ENCODE measurements at places on chromosomes 6 and 20.
A peak's percentile ranks its signal among the peaks of the same experiment; 100 is the strongest.

DNA sequence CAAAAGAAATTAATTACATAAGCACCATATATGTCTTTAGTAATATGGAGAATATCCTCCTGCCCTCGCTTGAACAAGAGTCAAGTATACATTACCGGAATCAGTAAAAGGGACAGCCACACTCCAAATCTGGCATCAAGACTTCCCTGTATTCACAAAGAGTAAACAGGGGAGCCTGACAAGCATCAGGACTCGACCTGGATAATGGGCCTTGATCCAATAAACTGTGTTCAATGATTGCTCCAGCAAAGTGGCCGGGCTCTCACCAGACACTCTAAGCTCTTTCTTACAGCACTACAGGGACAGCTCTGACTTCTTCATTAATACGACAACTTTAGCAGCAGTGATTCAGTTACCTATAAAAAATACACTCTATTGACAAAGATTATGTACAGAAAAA lies 307.9 kb upstream of the POU3F2 start:
- DNase-seq, result no peak

GRCh38 chr6:125142618-125143017 lies 11.0 kb upstream of the TPD52L1 start:
- no peak for DNase-seq

DNA sequence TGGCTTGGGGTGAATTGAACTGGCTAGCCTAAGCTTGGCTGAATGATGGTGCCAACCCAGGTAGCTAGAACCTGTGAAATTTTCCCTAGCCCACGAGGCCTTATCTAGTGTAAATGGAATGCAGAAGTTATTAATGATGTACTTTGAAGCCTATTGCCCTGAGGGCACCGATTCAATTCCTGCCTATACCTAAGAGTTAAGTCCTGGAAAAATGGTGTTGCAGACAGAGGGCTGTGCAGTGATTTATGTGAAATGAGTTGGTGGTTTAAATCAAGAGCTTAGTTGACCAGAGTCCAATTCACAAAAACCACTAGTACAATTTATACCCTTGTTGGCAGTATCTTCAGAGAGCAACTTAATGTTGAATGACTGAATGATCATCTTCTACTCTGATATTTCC lies 373.8 kb upstream of the JAG1 start:
- no peak for DNase-seq

- no peak for DNase-seq
These were observed 855.8 kb downstream of the HACE1 start for GRCh38 chr6:104003803-104004516.

DNA sequence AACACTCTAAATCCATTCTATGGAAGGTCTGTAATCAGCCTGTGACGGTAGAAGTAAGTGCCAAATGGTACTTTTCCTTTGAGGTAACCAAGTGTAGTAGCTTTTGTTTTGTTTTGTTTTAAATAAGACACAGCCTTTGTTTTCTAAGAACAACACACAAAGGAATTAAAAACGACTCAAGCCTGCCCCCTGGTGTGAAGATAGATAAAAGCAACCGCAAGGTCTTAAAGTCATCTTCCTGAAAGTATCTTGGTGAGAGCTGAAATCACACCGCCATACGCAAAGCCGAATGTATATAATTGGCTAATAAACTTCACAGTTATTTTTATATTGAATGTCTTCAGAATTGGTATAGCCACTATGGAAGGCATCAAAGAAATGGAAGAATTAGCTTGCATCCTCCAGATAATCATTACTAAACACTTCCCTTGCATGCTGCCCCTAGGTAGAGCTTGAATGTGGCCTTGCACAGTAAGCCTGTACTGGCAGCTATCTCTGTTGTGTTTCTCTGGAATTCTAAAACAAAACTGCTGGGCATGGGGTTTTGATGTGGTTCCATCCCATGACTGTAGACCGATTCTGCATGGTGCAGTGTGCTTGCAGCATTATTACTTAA lies 95.6 kb downstream of the LAMP5 start:
- peak; percentile 64 for DNase-seq

- DNase-seq, result no peak
These were observed 236.0 kb downstream of the TBXT start for GRCh38 chr6:165931675-165932074.

DNA sequence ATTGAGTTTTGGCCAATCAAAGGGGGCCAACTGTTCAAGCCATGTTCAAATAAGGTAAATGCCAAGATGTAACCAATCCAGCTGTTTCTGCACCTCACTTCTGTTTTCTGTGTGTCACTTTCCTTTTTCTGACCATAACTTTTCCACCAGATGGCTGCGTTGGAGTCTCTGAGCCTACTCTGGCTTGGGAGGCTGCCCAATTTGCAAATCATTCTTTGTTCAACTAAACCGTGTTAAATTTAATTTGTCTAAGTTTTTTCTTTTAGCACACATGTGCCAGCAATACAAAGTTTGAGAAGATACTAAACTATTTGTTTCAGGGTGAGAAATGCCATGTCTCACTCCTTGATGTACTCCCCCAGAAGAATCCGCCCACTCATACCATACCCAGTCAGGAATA lies 52.1 kb downstream of the IYD start:
- no peak for DNase-seq

- DNase-seq, result no peak
These were observed 2.9 kb downstream of the MPC1 start for GRCh38 chr6:166379800-166380199.

- DNase-seq, result no peak
These were observed 10.4 kb downstream of the E2F3 start for GRCh38 chr6:20411953-20412681.

- DNase-seq, result no peak
These were observed 16.3 kb downstream of the SS18L1 start for GRCh38 chr20:62159839-62160238.

DNA sequence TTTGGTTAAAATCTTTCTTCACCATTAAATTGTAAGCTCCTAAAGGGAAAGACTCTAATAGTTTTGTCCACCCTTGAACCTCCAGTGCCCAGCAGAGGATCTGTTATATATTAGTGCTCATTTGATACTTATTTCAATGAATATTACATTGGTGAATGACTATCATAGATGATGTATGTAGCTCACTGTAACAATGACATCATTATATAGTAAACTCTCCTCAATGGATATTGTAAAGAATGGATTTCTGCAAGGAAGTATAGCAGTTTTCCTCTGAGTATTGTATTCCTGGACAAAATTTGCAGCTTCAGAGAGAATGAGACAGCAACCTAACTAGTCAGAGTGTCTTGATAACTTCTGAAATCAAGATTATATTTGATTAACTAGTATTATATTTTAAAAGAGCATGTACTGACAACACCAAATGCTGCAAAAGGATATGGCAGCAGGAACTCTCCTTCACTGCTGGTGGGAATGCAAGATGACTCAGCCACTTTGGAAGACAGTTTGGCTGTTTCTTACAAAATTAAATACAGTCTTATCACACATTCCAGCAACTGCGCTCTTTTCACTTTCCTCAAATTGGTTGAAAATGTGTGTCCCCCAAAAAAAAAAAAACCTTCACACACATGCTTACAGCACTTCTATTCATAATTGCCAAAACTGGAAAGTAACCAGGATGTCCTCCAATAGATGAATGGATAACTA lies 189.8 kb upstream of the OPRM1 start:
- DNase-seq, result peak; percentile 11

DNA sequence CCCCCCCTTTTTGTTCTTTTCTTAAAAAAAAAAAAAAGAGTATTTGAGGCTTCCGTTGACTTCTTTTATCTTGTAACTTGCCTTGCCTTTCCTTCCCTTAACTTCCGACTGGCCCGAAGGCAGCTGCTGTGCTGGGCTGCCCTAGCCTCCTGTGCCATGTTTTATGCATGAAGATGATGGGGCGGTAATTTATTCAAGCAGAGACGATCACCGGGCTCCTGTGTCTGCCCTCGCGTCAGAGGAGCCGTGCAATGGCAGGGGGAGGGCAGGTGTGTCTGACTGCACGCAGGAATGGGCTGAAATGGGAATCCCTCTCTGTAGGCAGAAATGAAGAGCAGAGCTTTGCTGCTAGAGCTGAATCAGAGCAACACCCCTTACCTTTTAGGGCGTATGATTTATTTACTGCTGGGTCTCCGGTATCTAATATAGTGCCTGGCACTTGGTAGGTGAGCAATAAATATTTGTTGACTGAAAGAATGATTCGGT lies 106.3 kb upstream of the RIPOR2 start:
- DNase-seq, result no peak

DNA sequence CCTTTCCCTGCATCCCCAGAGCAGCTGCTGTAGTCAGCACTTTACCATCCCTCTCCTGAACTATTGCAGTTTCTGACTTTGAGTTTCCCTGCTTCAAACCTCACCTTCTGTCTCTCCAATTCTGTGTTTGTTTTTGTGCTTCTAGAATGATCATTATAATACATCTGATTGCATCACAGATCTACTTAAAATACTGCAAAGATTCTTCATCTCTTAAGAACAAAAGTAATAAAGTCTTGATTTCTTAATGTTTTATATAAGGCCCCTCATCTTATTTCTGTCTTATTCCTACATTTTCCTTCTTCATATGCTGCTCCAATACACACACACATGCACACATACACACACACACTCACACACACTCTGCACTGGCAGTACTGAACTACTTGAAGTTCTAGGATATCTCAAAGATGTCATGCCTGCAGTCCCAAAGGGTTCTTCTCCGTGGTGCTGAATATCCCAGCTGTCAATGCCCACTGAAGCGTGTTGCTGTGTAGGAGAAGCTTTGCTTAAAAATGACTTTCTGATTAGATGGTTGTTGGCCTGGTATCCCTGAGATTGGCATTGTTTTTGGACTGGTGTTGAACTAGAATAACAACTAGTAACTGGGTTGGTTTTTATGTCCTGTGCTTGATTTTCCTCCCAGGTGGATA lies 97.2 kb downstream of the MAP3K4 start:
- peak; percentile 24 for DNase-seq

- DNase-seq, result peak; percentile 38
These were observed 496 bp upstream of the BEND3 start for GRCh38 chr6:107115695-107116327.

DNA sequence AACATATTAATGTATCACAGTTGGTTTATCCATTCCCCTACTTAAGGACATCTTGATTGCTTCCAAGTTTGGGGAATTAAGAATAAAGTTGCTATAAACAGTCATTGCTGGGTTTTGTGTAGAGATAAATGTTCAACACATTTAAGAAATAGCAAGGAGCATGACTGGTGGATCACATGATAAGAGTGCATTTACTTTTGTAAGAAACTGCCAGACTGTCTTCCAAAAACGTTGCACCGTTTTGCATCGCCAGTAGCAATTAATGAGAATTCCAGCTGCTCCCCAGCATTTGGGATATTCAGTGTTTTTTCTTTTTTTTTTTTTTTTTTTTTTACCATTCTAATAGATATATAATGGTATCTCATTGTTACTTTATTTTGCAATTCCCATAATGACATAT lies 695.7 kb upstream of the GJE1 start:
- DNase-seq, result no peak

DNA sequence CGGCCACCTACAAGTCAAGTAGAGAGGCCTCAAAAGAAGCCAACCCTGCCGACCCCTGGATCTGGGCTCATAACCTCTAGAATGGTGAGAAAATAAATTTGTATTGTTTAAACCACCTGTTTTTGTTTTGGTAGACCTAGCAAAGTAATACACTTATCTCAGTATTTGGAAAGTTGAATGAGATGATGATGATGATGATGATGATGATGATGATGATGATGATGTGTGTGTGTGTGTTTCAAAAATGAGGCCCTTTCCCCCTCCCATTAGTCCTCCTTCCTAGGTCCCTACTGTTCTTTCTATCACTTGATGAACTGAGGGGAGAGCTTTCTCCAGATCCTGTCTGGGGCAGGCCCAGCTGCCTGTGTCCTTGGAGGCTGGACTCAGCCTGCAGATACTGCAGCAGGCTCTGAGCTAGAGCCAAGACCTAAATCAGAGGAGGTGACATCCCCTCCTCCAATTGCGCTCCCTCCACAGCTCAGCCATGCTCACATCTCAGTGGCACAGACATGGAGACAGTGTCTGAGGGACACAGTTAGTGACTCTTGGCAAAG lies 120.1 kb downstream of the LRFN2 start:
- no peak for DNase-seq

GRCh38 chr6:45026003-45026516 lies 302.1 kb upstream of the RUNX2 start:
- DNase-seq, result no peak

DNA sequence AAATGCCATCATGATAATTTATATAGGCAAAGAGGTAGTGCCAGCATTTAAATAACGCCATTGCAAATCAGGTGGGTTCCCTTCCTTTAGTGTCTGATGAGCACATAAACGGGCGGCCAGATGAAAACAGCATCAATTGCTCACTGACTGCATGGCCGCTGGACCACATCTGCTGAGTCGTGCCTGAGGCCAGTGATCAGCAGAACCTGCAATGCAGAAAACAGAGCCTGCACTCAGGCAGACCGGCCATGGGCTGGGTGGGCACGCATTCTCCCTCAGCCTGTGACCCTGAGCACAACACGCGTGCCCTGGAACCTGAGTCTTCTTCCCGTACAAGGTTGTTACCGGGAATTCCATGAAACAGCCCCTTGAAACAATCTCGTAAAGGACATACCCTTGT lies 144.0 kb upstream of the THBS2 start:
- DNase-seq, result no peak

- no peak for DNase-seq
These were observed 234.7 kb downstream of the RNGTT start for GRCh38 chr6:88728756-88729155.

DNA sequence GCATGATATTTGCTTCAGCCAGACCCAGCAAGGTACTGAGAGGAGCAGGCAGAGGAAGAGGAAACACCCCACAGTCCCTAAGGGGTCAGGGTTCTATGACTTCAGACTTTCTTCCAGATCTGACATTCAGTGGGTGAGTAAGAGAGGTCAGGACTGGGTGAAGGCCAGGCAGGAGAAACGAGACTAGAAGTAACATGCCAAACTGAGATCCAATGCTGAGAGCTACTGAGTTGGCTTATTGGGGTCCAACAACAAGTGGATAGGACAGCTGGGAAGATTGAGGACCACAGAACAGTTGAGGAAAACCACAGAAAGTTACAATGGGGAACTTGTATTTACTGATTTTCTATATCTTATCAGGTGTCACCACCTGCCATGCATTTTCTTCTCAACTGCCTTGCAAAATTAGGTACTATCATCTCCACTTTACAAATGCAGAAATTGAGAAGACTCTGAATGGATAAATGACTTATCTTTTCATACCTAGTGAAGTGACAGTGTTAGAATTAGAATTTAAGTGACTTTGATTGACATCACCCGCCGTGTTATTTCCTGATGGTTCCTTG lies 43.8 kb upstream of the HIVEP1 start:
- no peak for DNase-seq

- no peak for DNase-seq
These were observed 2.7 kb downstream of the EYA4 start for GRCh38 chr6:133243723-133244305.

Data from fibroblast of skin of back (primary cell).